Glomerular endothelial cell (primary cell): ENCODE measurements at places on chromosomes 2 and 18. TPM values are rescaled to one million over a fixed set of nuclear protein-coding genes. Genes with fewer than 3 reads are reported as not detected.

The TMEM198 gene
- total RNA-seq = 0.05 and 0.29 TPM in 2 replicates

The CCDC178 gene
- 1.2 and 2.9 TPM in 2 replicates for total RNA-seq

The LYPD6 gene
- 1.1 and 1.5 TPM in 2 replicates for total RNA-seq

The CD8B2 gene
- total RNA-seq = not detected in 2 replicates

The DSG4 gene
- not detected in 2 replicates for total RNA-seq

The GAREM2 gene
- 3.4 and 4.6 TPM in 2 replicates for total RNA-seq
